Activated naive CD4-positive, alpha-beta T cell treated with Interleukin-2 at 50 U/mL for 16 hours (primary cell): ENCODE measurements at places on chromosomes 3 and 15.
A peak's percentile ranks its signal among the peaks of the same experiment; 100 is the strongest.

DNA sequence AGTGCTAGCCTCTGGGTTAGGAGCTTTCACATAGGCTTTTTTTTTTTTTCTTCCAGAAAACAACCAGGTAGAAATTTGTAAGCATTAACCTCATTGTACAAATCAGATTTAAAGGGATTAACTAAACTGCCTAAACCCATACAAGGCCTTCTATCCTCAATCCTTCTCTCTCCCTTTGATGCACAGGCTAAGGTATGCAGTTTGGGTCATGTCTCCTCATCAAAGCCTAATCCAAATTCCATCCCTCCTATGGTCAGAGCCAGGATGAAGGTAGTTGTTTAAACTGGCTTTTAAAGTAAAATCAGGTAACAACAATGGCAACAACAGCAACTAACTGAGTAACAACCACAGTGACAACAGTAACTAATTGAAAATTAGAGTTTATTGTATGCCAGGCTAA is 115.6 kb upstream of the SOX2 start:
- DNase-seq = no peak

- no peak for DNase-seq
These were observed 267.7 kb upstream of the LMCD1 start for GRCh38 chr3:8233938-8234337.

DNA sequence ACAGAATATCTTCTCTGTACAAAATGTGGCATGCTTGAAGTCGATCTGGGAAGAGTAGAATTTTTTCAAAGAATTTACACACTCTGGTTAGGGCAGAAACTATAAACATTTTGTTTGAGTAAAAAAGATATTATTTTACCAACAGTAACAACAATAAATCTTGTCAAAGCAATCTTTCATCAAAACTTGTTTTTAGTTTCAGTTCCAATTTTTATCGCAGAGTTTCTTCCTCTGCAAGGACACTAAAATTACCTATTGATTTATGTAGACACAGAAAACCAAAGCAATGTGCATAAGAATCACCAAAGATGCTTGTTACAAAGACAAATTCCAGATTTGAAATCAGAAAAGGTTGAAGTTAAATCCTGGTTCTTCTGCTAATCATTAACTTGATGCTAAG is 61.9 kb downstream of the CGGBP1 start:
- no peak for DNase-seq

- no peak for DNase-seq
These were observed 10.8 kb upstream of the RASA2 start for GRCh38 chr3:141476033-141476432.

DNA sequence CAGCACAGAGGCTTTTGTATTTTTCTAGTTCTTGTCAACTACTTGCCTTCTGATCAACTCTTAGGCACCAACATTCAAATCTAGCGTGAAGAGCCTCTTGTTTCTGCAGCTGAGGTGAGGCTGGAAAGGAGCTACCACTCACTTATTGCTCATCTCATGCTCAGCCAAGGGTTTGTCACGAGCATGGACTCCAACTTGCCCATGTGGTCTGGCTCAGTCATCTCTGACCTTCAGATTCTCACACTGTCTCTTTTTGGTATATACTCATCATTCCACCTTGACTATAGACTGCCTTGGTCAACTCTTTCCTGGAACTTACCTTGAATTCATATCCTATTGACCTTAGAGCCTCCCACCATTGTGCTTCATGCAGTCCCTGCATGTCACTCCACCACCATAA is 5.2 kb upstream of the GJD2 start:
- DNase-seq = no peak

GRCh38 chr3:5222283-5223005 is 34.9 kb downstream of the EDEM1 start:
- no peak for DNase-seq

GRCh38 chr3:146200461-146201220 is 39.7 kb upstream of the PLOD2 start:
- no peak for DNase-seq

GRCh38 chr15:69755551-69756310 is 303.1 kb downstream of the RPLP1 start:
- DNase-seq = peak; percentile 86

DNA sequence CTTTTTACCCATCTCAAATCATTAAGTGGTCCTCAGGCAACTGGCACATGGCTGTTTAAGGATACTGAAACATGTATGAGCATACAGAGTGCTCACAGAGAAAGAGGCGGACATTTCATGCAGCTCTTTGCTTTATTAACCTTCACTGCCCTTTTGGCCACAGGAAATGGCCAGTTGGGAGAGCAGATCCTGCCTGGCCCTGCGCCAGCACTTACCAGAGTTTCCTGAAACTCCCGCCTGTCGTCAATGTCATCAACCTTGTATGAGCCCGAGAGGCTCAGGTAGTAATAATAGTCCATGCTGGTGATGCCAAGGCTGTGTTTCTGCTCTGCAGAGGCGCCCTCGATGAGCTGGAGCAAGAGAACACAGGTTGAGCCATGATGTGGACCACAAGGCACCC is 17.8 kb downstream of the LDHAL6B start:
- no peak for DNase-seq

DNA sequence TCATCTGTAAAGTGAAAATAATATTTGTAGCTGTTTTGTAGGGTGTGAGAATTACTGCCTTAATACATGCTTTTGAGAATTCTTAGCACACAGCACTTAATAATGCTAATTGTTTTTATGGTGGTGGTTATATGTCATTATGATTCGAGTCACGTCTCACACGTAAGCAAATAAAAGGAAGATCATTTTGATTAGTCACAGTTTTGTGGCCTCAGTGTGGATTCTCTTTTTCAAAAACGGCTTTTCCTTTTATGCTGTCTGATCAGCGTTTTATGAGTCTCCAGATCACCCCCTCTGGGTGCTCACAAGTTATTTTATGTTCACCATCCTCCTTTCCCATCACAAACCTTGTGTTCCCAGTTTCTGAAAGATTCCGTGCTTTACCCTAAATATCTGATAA is 255.6 kb upstream of the CNTN4 start:
- DNase-seq = no peak

GRCh38 chr3:177820683-177821316 is 623.5 kb upstream of the TBL1XR1 start:
- DNase-seq = no peak

- no peak for DNase-seq
These were observed 312.5 kb downstream of the TIGIT start for GRCh38 chr3:114606336-114606735.

DNA sequence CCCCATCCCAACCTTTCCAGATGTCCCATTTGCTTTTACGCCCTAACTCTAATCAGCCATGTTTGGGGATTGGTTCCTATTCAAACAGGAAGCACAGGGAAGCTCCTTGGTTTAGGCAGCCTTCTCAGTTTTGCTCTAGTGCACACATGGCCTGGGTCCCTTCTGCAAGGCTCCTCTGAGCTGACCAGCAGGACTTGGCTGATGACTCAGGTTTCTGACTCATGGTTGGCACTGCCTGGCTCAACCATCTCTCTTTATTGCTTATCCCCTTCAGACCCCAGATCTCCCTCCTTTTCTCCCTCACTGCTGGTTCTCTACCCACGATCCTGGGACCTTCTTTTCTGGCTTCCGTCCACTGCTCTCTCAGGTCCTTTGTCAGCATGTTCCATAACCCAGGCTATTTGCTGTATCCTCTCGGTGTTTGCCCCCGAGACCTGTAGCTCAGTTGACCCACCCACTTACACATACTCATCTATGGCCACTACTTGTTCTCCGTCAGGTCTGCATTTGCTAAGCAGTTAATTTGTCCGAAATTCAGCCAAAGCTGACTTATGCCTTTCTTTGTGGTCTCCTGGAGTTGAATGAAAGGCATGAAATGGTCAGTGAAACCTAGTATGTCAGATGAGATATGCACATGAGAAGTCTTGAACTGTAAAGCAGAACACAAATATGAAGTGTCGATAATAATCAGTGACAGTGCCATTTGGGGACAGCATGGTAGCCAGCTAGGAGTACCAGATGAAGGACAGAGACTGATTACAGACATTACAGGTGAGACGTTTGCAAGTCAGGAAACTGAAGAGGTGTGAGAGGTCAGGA is 323.5 kb upstream of the ROPN1 start:
- DNase-seq = no peak
